GM12892 (cell line): ENCODE measurements at places on chromosomes 4 and X.

GRCh38 chrX:65866146-65866545 lies 173.7 kb downstream of the VSIG4 start:
- DNase-seq: no peak

- no peak for DNase-seq
Observed at GRCh38 chr4:147299205-147299604, 181.7 kb upstream of the EDNRA start.

DNA sequence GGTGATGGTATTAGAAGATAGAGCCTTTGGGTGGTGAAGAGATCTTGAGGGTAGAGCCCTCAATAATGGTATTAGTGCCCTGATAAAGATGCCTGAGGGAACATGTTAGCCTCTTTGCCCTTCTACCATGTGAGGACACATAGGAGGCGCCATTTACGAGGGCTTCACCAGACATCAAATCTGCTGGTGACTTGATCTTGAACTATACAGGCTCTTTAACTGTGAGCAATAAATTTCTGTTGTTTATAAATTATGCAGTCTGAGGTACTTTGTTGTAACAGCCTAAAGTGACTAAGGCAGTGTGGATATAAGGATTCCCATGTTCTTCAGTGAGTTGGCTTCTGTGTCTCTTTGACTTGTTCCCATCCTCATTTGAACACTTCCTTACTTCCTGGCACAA lies 11.8 kb downstream of the MOB1B start:
- no peak for DNase-seq

DNA sequence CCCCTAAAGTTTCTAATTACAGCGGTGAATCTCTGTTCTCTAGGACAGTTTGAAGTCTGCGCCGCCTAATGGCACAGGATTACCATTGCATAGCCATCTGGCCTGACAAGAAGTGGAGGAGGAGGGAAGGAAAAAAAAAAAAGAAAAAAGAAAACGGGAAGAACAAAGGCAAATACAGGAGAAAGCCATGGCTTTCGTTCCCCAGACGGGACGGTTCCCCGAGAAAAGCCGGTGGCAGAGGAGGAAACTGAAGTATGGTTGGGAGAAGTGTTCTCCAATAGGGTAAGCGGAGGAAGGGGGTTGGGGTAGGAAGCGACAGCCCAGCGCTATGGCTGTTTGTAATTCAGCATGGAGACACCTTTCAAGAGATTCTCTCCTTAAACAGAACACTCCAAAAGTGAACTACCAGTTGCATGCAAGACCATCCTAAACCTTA lies 80.8 kb downstream of the HMGN5 start:
- DNase-seq: no peak

GRCh38 chrX:112802541-112802940 lies 38.1 kb downstream of the AMOT start:
- DNase-seq: no peak

DNA sequence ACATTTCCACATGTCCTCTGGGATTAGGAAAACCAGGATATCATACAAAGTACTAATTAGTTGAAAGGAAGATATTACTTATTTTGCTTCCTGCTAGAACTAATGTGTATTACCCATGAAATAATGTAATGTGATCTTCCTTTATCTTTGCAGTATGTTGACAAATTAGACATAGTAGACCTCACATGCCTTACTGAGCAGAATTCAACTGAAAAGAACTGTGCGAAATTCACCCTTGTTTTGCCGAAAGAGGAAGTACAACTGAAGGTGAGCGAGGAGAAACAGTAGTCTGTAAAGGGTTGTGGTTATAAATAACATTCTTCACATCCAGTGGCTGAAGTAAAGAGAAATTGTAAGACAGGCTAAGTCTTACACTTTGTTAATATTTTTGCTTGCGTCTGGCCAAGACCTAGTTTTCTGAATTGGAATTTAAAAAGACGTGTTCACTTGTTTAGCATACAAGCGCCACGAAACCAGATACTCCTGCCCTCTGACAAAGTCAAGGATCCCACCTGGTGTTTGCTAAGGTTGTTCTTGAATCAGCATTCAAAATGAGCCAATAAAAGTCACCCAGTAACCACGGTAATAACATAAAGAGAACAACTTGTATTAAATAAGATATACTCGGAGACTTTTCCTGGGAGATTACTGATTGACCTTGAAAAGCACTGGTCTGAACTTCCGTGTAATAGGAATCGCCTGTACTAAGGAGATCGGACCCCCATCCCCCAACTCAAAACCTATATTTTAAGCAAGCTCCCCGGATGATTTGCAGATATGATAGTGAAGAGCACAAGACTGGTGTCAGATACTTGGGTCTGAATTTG lies 16.9 kb downstream of the STAP1 start:
- no peak for DNase-seq

DNA sequence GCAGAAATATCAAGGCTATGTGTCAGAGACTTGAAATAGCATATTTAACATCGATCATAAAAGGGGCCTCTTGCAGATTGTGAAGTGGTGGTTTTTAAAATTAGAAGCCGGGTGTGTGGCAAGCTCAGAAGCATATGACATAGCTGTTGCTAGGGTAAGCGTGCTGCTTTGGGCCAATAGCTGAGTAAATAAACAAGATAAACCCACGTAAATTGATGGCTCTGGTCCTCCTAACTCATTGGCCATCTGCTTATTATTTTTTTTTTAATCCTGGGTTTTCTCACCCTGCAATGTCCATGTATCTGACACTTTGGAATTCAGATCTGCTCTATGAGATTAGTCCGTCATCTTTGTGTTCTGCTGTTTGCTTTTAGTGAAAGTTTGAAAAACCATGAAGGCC lies 32.6 kb upstream of the STOX2 start:
- no peak for DNase-seq

DNA sequence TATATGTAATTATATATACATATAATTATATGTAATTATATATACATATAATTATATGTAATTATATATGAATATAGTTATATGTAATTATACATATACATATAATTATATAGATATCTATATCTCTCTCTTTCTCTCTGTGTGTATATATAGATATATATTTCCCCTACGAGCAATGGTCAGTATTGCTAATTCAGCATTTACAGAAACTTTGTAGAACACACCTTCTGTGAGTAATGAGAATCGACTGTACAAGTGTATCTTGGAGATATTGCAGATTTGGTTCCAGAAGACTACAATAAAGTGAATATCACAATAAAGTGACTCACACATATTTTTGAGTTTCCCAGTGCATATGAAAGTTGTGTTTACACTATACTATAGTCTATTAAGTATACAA lies 33.7 kb downstream of the GALNTL6 start:
- no peak for DNase-seq

DNA sequence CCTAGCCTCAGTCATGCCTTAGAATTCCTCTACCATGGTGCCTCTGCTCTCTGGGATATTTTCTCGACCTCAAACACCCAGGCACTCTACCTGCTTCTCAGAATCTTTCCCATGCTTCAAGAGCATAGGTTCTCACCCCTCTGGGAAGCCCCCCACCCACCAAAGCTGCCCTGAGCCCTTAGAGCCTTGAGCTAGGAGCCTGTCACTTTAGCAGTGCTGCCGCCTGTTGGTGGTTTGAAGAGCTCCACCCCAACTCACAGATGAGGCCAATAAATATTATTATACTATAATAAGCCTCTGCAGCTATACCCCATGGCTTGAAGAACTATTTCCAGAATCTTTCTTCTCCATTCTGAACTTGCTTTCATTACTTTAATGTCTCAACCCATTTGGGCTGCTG lies 109.7 kb downstream of the RTL5 start:
- no peak for DNase-seq

DNA sequence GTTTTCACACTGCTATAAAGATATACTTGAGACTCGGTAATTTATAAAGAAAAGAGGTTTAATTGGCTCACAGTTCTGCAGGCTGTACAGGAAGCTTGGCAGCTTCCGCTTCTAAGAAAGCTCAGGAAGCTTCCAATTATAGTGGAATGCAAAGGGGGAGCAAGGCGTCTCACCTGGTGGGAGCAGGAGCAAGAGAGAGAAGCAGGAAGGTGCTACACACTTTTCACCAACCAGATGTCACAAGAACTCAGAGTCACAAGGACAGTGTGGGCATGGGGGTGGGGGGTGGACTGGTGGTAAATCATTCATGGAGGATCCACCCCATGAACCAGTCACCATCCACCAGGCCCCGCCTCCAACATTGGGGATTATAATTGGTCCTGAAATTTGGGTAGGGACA lies 22.8 kb downstream of the HMGB2 start:
- no peak for DNase-seq

GRCh38 chrX:66004928-66005829 lies 34.7 kb downstream of the VSIG4 start:
- DNase-seq: no peak

DNA sequence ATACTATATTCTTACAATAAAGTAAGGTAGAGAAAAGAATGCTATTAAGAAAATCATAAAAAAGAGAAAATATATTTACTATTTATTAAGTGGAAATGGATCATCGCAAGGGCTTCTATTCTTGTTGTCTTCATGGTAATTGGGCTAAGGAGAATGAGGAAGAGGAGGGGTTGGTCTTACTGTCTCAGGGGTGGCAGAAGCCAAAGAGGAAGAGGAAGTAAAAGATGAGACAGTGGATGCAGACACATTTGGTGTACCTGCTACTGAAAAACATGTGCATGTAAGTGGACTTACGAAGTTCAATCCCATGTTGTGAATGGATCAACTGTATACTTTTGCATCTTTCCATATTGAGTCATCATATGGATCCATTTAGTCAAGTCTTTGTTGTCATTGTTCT lies 1502.1 kb upstream of the ADGRL3 start:
- DNase-seq: no peak

DNA sequence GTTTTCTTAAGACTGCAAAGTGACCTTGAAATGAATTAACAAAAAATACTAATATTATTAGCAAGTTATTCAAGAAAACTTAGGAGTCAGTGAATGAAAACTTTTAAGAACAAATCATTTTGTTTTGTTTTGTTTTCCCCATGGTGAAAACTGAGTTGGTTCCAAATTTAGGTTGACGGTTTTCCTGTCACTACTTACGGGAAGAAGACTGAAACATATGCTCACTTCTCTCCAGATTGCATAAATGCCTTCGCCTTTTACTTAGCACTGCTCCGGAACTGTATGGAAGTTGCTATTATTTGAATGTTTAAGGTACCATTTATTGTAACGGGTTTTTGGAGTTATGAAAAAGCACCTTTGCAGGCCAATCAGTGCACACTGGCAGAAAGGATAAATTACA lies 42.8 kb downstream of the DOCK11 start:
- no peak for DNase-seq

DNA sequence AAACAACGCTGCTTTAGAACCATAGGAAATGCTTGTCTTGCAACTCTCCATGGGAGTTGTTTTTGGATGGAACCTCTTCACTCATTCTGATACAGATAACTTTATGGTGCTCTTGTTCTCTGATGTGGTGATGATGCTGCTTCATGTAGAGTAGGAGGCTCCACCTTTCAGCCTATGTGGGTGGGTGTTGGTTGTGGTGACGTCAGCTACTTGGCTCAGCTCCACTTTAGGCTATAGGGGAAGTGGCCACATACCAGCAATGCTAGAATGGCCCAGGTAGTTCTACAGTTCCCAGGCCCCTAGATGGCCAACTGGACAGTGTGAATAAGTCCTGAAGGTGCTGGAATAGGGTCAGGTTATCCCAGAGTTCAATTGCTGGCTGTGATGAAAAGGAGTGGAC lies 192.1 kb downstream of the TBX22 start:
- no peak for DNase-seq

DNA sequence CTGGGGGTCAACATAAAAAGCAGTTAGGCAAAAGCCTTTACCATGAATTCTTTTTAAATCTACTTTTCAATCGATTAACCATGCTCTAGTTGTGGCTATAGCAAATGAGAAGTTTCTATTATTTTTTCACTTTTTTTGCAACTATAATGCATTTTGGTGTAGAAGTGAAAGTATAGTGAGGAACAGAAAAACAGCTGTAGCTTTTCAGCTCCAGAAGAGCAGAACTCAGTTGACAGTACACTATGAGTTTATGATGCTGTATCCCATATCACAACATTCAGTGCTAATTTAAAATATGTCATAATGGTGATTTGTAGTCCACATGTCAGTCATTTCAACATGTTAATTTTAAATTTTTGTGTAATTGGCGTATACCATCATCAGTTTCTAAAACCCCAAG lies 8.7 kb upstream of the MUC7 start:
- no peak for DNase-seq

- no peak for DNase-seq
Observed at GRCh38 chr4:77360451-77360850, 203.4 kb downstream of the CCNG2 start.

- DNase-seq: no peak
Observed at GRCh38 chrX:8864161-8864560, 63.0 kb upstream of the FAM9A start.

GRCh38 chr4:115126491-115126890 lies 13.1 kb upstream of the NDST4 start:
- no peak for DNase-seq

DNA sequence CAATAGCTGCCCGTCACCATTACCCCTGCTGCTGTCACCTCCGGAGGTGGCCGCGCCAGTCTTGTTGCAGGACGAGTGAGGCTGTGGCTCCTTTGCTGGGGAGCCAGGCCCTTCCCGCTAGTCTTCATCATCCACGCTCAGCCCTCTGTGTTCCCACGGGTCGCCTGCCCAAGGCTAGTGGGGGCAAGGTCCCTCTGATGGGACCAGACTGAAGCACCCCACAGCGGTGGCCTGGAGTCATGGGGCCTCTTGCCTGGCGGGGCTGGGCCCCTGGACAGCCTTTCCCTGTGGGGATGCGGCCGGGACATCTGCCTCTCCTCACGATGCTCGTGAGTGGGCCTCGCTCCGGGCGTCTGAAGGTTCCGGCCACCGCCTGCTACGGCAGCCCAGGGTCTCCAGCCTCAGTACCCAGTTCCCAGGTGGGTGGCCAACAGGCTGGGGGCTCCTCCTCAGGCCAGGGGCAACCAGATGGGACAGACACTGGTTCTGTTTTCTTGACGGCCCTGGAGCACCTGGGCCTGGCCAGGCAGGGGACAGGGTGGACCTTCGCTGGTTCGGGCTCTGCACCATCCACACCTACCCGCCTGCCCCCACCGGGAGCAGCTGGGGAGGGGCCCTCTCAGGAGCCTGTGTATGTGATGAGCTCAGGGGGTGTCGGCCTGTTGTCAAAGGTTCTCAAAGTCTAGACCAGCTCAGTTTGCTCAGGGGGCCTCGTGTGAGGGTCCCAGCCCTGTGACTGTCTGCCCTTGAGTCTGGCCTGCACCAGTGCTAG lies 32.3 kb downstream of the DOK7 start:
- DNase-seq: no peak

- DNase-seq: no peak
Observed at GRCh38 chr4:101230801-101231426, 116.4 kb downstream of the PPP3CA start.

GRCh38 chr4:93063325-93063724 lies 759.6 kb downstream of the GRID2 start:
- DNase-seq: no peak
